ENCODE measurements at places on chromosomes 1 and 21.

DNA sequence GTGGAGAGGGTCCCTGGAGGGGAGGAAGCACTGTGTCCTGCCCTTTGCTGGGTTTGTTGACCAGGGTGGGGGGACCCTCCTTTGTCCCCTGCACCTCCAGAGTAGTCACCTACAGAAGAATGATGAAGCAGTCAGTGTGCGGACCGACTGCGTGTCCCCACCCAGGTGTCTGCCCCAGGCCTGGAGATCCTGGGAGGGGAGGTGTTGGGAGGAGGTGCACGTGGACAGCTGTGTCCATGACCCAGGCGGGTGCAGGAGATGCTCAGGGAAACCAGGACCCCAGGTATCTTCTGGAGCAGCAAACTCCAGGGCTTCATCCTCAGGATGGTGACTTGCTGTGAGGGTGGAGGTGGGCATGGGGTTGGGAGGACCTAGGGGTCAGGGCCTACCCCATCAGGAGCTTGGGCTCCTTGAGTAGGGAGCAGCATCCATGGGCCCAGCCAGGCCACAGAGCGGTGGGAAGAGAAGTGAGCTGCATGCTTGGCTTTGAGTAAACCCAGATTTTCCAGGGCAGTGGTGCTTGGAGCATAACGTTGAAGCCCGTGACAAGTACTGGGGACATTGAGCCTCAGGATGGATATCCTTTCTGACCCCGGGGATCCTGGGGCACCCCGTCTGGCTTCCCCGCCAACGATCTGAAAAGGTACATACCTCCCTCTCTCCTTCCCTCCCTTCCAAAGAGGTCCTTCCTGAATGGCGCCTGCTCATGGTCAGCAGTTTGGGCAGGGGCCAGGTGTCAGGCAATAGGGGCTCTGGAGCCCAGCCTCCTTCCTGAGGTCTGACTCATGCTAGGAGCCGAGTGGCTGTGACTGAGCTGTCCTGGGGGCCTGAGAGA, 13.7 kb downstream of the ACTRT2 start:
- no peak for DNase-seq

DNA sequence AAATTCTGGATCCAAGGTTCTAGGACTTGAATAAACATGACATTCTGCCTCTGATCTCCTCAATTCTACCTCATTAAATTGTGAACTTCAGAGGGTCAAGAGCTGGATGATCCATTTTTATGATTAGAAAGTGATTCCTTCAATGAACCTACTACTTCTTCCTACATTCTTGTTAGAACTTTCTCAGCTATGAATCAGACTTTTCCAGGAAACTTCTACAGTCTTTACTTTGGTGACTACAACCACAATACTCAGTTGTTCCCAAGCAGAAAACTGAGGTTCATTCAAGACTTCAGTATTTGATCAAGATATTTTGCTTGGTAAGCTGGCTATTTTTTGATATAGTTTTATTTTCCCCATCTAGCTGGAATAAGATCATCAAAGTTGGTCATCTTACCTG, 51.4 kb downstream of the CDC7 start:
- no peak for DNase-seq

DNA sequence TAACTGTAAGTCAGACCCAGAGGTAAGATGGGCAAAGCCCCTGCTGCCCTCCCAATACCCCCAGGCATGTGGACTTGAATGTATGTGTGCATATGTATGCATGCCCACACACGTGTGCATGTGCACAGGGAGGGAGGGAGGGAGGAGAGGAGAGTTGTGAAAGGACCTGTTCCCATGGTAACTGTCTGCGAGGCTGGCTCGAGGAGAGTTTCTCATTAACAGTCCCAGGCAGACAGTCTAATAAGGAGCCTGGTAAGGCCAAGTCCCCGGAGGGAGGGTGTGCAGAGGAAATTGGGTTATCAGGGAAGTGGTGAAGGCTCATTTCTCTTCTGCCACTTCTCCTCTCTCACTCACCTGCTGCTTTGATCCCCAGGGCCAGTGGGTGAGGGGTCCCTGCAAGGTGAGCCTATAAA, 74.9 kb downstream of the NFASC start:
- DNase-seq, result no peak

DNA sequence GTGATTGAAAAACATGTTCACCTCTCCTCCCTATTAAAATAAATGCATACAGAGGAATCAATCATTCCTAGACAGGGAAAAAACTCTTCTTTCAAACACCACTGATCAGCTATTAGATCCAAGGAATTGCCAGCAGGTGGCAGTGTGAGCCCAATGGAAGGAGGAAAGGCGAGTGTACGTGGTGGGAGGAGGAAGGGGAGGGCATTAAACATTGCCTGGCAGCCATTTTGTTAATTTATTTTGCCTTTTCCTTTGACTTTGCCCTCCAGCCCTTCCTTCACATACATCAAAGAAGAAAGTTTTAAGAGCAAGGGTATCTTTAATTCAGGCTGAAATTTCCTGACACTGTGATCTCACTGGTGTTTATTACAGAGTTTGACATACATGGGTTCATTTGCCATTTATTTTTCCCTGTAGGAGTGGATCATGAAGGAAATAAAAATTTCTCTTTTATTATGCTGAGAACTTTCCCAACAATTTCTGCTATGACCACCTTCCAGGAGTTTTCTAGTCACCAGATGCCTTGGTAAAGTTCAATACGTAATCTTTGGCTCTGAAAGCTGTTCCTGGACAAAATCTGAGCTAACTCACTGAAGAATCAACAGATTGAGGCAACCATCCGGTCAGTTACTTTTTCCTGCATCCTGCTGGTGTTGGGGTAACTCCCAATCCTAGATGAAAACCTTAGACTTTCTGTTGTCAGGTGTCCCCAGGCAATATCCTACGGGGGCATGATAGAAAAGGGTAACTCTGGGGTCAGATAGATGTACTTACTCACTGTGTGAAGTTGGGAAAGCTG, 1.9 kb upstream of the GNAI3 start:
- DNase-seq, result peak; percentile 59

DNA sequence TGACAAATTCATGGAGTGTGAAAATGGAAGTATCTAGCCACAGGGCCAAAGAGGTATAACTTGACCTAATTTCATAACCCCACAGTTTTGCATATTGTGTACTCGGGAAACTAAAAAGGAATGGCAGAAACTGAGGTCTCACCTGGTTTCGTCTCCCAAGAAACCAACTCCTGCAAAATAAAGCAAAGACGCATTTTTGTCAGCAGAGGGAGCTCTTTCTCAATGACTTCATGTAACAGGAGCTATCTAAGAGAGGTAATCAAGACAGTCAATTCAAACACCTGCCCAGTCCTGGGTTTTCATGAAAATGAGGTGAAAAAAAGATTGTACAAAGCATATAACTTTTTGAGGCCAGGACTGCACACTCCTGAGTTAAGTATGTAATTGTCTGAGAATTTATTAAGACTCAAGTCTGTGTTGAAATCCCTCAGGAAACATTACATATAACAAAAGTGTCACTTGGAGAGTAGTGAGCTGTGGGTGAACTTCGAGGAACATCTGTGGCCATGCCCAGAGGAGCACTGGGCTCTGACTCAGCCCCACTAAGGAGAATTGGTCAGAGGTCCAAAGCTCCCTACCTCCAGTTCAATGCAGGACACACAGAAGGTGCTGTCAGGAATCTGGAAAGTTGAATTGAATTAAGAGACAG, 17.6 kb downstream of the FCRL4 start:
- no peak for DNase-seq

Data from occipital lobe (tissue), 3 donors.